ENCODE measurements at places on chromosomes 3 and 15.
A peak's percentile ranks its signal among the peaks of the same experiment; 100 is the strongest.

DNA sequence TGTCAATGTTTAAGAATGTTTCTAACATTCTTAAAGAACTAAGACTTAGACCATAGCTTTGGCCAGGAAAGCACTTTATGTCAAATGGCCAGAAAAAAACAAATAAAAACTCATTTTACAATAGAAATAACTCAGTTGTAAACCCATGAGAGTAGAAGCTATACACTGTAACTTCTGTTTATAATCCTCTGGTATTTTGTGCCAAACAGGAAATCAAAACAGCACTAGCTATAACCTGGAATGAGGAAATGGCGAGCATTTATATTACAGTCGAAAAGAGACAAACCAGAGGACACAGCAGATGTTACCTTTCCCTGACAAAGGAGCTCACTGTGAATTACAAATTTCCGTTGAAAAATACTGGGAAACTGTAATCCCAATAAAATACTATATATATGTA is 10.3 kb downstream of the GK5 start:
- H3K27ac ChIP-seq: peak overlapping the region; percentile 71
- H3K4me1 ChIP-seq: peaks cover 52% of the 10 kb centered on the region
- no peak for DNase-seq
- H3K27me3 ChIP-seq: no peaks in the 10 kb centered on the region

- no peak overlapping the region for H3K27ac ChIP-seq
- H3K4me1 ChIP-seq: peaks cover 4% of the 10 kb centered on the region
- no peak overlapping the region for H3K4me3 ChIP-seq
- no peaks in the 10 kb centered on the region for H3K27me3 ChIP-seq
- no peak for DNase-seq
Observed at GRCh38 chr3:30471066-30471465, 135.3 kb upstream of the TGFBR2 start.

- no peaks in the 10 kb centered on the region for H3K4me1 ChIP-seq
- no peak overlapping the region for H3K27ac ChIP-seq
- H3K27me3 ChIP-seq: no peaks in the 10 kb centered on the region
- H3K4me3 ChIP-seq: no peak overlapping the region
Observed at GRCh38 chr3:71142441-71143161, 440.9 kb downstream of the FOXP1 start.

DNA sequence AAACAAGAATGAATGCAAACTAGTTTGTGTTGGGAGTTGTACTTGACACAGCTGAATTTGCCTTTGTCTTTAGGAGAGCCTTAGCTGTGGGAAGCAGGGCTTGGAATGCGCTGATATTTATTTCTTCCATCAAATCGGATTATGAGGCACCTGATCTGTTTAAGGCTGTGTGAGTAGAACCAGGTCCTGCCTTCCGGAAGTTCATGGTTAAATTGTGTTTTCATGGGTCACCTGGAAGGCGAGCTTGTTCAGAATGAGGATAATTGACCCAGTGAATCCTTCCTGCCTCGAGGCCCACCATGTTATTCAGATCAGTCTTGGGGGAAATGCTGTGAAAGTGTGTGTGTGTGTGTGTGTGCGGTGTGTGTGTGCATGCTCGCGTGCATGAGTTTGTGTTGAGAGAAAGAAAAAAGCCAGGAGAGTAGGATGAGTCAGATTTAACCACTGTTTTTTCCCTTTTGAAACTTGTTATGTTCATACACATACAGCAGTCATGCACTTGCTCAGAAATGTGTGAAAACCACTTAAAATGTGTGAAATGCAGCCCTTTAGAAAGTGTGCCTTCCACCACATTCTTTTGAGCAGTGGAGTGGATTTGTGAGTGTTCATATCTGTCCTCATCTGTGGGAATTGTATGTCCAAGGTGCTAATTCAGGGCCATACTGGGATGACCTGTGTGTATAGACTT is 36.7 kb downstream of the SMAD3 start:
- DNase-seq: peak; percentile 74
- peaks cover 6% of the 10 kb centered on the region for H3K36me3 ChIP-seq
- H3K4me3 ChIP-seq: no peak overlapping the region

DNA sequence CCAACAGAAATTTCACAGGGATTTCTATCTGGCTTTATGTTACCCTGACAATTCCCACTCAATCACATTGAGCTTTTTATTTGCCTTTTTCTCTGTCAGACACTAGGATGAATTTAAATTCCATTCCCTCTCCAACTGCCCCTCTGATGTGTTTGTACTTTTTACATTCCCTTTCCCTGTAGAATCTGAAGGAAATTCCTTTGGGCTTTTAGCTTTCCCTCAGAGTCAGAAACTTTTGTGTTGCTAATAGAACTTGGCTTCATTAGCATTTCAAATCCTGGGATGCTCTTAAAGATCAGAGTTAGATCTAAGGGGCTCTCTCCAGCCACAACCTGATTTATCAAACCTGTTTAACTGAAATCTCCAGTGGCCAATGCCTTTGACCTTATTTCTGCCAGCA is 7.9 kb upstream of the RARB start:
- H3K4me3 ChIP-seq: no peak overlapping the region
- no peaks in the 10 kb centered on the region for H3K4me1 ChIP-seq
- no peak for DNase-seq
- peaks cover 55% of the 10 kb centered on the region for H3K27me3 ChIP-seq
- no peak overlapping the region for H3K27ac ChIP-seq
- peaks cover 4% of the 10 kb centered on the region for H3K36me3 ChIP-seq

DNA sequence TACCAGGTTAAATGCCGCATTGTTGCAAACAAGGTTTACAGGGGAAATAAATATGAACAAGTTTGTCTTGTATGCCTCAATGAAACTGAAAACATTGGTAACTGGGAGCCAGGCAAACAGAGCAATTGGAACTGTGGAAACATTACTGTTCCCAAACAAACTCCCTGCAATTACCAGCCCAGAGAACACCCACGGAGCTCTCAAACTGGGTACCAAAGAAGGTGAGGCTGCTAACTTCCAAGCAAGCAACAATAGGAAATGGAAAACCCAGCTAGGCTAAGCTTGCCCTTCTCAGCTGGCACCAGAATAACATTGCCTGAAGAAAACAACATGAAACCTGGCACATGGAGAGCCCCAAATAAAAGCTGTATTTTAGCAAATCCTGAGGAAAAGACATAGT is 218.9 kb upstream of the THRB start:
- no peaks in the 10 kb centered on the region for H3K4me1 ChIP-seq
- H3K36me3 ChIP-seq: no peaks in the 10 kb centered on the region
- no peak overlapping the region for H3K27ac ChIP-seq
- H3K4me3 ChIP-seq: no peak overlapping the region
- no peak for DNase-seq

GRCh38 chr15:31483986-31484951 is 157.6 kb downstream of the KLF13 start:
- peak overlapping the region; percentile 89 for H3K4me3 ChIP-seq
- peak; percentile 35 for DNase-seq
- H3K36me3 ChIP-seq: peaks cover 4% of the 10 kb centered on the region
- H3K27me3 ChIP-seq: no peaks in the 10 kb centered on the region
- peaks cover 30% of the 10 kb centered on the region for H3K4me1 ChIP-seq
- H3K27ac ChIP-seq: peak overlapping the region; percentile 83

DNA sequence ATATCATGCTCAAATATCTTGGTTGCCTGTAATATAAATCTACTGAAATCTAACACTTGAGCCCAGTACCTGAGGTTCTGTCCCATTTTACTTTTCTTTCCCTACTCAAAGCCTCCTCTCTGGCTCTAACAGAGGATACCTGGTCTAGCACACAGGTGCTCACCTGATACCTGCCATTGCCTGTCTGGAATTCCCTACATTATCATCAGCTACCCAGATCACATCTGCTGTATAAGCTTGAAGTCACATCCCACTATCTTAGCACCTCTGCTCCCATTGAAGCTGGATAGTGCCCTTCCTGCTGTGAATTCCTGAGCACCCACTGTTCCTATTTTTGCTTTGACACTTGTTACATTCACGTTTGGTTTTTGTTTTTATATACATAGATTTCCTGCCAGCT is 30.5 kb downstream of the GYG1 start:
- H3K36me3 ChIP-seq: peaks cover 52% of the 10 kb centered on the region
- no peak for DNase-seq
- no peak overlapping the region for H3K27ac ChIP-seq
- H3K27me3 ChIP-seq: no peaks in the 10 kb centered on the region

- H3K27ac ChIP-seq: peak overlapping the region; percentile 100
- H3K4me3 ChIP-seq: peak overlapping the region; percentile 98
- no peaks in the 10 kb centered on the region for H3K27me3 ChIP-seq
- peaks cover 72% of the 10 kb centered on the region for H3K4me1 ChIP-seq
Observed at GRCh38 chr15:45640616-45641015, 5.8 kb downstream of the SQOR start.

GRCh38 chr3:169071003-169071402 is 592.5 kb downstream of the MECOM start:
- H3K27ac ChIP-seq: no peak overlapping the region
- DNase-seq: no peak
- no peaks in the 10 kb centered on the region for H3K27me3 ChIP-seq
- H3K36me3 ChIP-seq: no peaks in the 10 kb centered on the region

DNA sequence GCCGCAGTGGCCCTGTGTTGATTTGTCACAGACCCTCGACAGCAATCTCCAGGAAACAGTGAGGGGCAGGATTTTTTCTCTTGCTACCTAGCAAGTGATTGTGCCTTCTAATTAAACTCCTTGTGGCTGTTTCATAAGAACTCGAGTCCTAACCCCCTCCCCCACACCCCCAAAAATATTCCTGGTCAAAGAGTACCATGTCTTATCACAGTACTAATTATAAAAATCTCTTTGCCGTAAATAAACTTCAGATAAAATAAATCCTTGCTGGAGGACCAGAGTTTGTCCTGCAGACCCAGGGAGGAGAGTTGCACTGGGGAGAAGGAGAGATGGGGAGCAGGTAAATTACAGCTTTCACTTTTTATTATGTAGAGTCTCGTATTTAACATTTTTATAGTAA is 64.3 kb downstream of the FAM174B start:
- H3K4me1 ChIP-seq: no peaks in the 10 kb centered on the region
- H3K27ac ChIP-seq: no peak overlapping the region
- DNase-seq: no peak
- no peak overlapping the region for H3K4me3 ChIP-seq
- peaks cover 31% of the 10 kb centered on the region for H3K27me3 ChIP-seq

DNA sequence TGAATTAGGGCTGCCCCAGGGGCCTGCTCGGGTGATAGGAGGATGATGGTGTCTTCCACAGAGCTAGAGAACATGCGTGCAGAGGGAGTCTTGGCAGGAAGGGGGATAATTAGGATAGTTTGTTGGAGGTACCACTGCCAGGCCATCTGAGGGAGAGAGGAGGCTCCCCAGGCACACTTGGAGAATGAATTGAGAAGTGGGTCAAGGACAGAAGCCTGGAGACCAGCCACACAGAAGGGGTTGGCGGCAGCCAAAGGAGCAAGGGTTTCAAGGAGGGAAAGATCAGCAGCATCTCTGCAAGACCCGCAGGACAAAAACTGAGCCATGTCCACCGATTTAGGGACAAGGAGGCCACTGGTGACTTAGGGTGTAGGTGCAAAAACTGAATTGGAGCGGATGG is 6.9 kb downstream of the SLC28A1 start:
- no peaks in the 10 kb centered on the region for H3K4me1 ChIP-seq
- no peaks in the 10 kb centered on the region for H3K36me3 ChIP-seq
- DNase-seq: no peak

All from natural killer cell treated with Interleukin-12 subunit alpha and Interleukin-12 subunit beta and Interleukin-15 and Interleukin-18, amount 100 ng/mL, for 72 hours (primary cell).